SJSA1 (cell line): ENCODE measurements at places on chromosomes 2 and 18.

DNA sequence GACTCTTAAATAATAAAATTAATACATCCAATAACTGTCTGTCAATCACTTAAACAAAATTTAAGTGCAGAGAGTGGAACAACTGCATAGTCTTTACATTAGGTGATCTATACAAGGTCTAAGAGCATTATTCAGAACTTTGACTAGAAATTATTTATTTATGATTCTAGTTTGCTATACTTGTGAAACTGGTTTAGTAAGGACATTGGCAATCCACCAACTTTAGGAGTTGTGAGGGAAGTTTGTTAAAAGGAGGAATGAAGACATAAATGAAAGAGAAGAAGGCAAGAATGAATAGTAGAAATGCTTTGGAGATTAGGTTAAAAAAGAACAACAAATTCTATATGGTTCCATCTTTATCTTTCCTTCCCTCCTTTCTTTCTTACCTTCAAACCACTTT, 217.5 kb downstream of the GPD2 start:
- no peak for DNase-seq

DNA sequence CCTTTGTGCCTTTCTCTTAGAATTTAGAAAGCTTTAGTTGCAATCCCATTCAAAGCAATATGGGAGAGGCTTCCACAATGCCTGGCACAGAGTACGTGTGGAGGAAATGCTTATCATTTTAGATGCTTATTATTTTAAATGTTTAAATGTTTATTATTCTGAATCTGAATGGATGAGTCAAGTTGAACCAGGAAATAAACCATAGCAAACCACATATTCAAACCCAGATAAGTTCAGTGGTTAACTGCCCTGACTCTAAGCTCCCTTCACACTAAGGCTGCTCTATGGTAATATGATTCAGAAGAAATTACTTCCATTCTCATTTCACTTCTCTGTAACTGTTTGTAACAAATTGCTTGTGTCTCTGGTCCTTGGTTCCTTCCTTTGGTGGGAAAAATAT, 5.2 kb upstream of the PPP4R1 start:
- DNase-seq, result peak; percentile 89

GRCh38 chr2:176709149-176709951, 440.1 kb downstream of the MTX2 start:
- no peak for DNase-seq

DNA sequence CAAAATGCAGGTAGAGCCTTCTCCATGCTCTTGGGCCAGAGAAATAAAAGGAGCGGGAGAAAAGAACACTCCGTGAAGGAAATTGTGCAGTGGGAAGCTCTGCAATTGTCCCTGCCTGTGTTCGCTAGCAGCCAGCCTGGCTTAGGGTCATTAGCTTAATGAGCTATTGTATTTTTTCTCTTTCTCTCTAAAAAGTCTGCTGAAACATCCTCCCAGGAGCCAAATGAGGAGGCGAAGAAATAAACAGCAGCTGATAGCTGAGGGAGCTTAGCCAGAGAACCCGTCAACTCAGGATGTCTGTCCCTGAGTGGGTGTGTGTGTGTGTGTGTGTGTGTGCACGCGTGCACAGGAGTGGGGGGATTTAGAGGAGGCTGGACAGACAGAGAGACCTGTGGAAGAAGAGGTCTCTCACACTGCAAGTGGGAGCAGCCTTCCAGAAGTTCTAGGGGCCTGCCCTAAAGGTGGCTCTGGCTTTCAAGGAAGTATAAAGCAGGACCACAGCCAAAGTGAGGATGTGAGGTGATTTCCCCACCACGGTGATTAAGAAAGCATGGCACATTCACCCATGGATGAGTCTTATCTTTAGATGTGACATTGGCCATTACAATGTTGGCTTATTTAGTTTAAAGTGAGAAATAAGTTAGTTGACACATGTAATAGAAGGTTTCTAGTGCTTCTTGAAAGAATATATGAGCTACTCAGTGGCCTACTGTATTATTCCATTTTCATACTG, 690.4 kb downstream of the RNF144A start:
- no peak for DNase-seq

DNA sequence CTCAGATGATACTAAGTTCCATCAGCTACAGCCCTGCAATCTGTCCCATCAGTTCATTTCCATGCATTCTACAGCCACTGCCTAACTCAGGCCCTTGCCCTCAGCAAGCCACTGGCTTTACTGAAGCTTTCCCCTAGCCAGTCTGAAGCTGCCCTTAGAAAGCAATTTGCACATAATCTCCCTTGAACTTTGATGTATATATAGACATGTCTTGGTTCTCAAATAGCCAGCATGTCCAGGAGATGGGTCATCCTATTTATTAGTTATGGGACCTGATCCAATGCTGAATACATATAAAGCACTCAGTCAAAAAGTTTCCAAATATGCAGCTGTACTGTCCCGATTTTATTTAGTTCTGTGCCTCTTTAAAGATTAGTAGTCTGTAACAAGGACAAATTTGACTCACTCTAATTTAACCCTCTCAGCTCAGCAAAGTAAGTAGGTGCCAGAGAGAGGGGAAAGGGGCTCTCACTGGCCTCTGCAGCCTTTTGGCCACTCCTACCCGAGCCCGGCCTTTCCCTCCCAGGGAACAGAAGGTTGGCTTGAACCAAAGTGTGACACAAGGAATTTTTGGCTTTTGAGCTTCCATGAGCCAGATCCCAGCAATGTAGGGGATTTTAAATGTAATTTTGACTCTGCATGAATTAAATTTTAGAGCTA, 70.7 kb downstream of the CCDC93 start:
- DNase-seq, result no peak
